ENCODE measurements at places on chromosomes 4 and X.

GRCh38 chr4:119955256-119955655 is 111.4 kb downstream of the MAD2L1 start:
- no peak for DNase-seq

- DNase-seq: no peak
Measured at GRCh38 chr4:77084019-77084639, 8.3 kb upstream of the CCNI start.

- no peak for DNase-seq
Measured at GRCh38 chr4:101993002-101993841, 202.7 kb downstream of the BANK1 start.

GRCh38 chrX:19579485-19579884 is 64.2 kb upstream of the MAP3K15 start:
- DNase-seq: no peak

GRCh38 chrX:30910124-30910860 is 21.2 kb upstream of the TAB3 start:
- DNase-seq: no peak

Measured in activated T-cell treated with anti-CD3 and anti-CD28 coated beads, Interleukin-2, amount 50 U/mL, for 4 hours (primary cell).